Suprapubic skin (tissue), 4 donors: ENCODE measurements at places on chromosomes 6 and 20. TPM values are rescaled to one million over a fixed set of nuclear protein-coding genes. Genes with fewer than 3 reads are reported as not detected.

SIM1 gene
- total RNA-seq, result 0.32 TPM

KCNG1 gene
- 0.85 TPM for total RNA-seq

SLC22A2 gene
- total RNA-seq, result not detected

FNDC1 gene
- not detected for total RNA-seq

ADAM33 gene
- 10.2 TPM for total RNA-seq

TMEM170B gene
- 1.7 TPM for total RNA-seq
